Stimulated activated CD4-positive, alpha-beta T cell treated with anti-CD3 and anti-CD28 coated beads, Interleukin-1b, Interleukin-23, amount 100 ng/mL, for 4 hours (primary cell): ENCODE measurements at places on chromosomes 7 and 10.

GRCh38 chr7:36318116-36318515 is 71.5 kb upstream of the ANLN start:
- no peak for DNase-seq

DNA sequence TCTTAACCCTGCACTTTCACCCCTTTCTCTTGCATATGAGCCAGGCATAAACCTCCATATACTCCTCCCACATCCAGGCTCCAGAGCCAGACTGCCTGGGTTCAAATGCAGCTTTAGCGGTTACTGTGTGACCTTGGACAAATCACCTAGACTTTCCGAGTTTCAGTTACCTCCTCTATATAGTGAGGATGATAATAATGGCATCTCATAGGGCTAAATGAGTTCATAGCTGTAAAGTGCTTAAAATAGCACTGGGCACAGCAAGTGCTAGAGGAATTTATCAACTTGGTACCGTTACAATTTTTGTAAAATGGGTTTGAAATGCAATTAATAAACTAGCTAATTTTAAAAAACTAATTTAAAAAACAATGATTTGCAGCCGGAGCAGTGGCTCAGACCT is 53.4 kb upstream of the DGKI start:
- no peak for DNase-seq

- no peak for DNase-seq
These were observed 329.6 kb upstream of the NPVF start for GRCh38 chr7:25557930-25558329.

- no peak for DNase-seq
These were observed 98.1 kb downstream of the PARD3 start for GRCh38 chr10:34716958-34717357.

DNA sequence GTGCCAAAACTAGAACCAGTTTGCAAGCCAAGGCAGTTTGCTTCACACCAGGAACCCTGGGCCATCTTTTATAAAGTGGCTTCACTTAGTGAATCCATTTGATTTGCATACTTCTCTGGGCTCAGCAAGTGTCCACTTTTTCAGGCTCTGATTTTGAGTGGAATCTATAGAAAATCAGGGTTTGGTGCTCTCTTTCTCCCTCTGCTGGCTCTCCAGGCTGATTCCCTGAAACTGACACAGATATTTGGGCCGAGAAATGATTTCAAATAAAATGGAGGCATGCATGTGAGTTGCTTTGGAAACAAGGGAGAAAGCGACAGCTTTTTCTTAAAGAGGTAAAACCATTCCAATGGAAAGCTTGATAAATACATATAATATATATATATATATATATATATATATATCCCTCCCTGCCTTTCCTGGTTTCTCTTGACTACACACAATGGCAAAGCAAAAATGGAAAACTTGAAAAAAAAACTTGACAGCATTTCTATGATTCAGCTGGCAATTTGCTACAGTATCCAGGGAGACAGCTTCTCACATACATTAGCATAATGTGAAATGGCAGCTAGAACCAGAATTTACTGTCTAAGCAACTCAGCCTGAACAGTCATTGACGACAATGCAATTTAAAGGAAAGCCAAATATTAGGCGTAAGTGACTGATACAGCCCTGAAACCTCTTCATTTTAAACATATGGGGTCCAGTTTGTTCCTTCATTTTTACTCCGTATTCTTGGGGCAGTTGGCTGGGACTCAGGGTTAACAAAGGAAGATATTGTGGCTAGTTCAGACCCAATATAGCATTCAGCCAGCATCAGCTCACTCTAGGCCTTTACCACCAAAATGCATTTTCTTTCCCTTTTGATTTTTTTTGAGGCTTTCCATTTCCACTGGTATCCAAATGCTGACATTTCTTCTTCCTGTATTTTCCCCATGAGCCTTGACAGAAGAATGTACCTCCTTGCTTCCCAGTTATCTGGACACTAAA is 188.5 kb downstream of the TMEM178B start:
- DNase-seq = no peak

- DNase-seq = no peak
These were observed 36.9 kb upstream of the PTF1A start for GRCh38 chr10:23155169-23155568.

DNA sequence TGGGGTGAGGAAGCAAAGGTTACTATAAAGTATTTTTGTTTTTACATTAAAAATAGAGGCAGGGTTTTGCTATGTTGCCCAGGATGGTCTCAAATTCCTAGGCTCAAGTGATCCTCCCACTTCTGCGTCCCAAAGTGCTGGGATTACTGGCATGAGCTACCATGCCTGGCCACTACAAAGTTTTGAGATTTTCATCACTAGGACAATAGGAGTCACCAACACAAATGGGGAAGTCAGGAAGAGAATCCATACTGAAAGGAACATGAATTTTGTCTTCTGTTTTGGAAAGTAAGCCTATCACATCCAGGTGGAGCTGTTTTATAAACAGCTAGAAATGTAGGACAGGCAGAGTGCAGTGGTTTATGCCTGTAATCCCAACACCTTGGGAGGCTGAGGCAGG is 20.0 kb upstream of the CAPZA2 start:
- DNase-seq = no peak

DNA sequence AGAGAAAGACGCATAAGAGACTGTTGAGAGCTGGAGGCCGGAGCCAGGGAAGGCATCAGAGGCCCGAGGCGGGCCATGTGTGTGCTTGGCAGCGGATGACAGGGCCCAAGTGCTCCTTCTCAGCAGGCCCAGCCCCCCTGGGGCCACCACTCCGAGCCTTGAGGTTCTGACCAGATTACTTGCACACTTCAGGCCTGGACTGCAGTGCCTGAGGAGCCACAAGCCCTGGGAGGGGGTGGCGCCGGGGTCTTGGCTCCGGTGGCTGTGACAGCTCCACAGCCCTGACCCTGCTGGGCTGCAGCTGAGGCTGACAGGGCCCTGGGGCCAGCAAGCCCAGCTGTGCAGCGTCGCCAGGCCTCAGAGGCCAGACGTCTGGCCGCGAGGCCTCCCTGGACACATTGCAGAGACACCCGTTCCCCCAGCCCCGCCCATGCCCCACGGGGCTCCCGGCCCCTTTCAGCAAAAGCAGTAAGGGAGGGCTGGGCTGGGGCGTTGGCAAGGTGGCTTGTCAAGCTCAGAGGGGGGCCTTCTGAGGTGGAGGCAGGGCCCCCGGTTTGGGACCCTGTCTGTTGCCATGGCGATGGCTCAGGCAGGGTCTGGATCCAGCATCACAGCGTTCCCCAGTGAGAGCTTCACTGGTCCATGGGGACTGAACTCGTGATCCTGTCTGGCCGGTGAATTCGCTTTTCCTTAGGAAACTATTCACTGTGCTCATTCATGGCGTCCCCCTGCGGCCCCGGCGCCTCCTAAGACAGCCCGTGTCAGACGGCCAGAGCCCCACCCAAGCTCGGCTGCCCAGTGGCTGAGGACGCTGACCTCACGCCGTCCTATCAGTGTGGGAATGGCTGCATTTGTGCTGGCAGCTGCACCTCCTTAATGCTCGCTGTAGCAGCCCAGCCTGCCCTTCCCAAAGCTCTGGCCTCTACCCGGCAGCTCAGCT is 5.7 kb downstream of the ELN start:
- DNase-seq = no peak
